ENCODE measurements at places on chromosomes 6 and 20. TPM values are rescaled to one million over a fixed set of nuclear protein-coding genes. Genes with fewer than 3 reads are reported as not detected.

DNA sequence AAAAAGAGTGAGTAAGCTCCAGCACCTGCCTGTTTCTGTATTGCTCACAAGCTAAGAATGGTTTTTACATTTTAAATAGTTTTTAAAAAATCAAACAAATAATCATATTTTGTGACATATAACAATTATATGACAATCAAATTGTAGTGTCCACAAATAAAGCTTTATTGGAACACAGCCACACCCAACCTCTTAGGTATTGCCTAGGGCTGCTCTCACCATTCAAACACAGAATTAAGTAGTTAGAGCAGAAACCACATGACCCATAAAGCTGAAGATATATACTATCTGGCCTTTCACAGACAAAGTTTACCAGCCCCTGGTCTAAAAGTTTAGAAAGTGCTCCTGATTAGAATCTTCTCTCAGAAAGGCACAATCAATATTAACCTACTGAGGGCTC, 11.2 kb downstream of the TNFRSF21 start:
- no peak overlapping the region for H3K27ac ChIP-seq
- no peaks in the 10 kb centered on the region for H3K27me3 ChIP-seq
- DNase-seq: no peak
- no peak overlapping the region for H3K4me3 ChIP-seq
- H3K4me1 ChIP-seq: peaks cover 8% of the 10 kb centered on the region

DNA sequence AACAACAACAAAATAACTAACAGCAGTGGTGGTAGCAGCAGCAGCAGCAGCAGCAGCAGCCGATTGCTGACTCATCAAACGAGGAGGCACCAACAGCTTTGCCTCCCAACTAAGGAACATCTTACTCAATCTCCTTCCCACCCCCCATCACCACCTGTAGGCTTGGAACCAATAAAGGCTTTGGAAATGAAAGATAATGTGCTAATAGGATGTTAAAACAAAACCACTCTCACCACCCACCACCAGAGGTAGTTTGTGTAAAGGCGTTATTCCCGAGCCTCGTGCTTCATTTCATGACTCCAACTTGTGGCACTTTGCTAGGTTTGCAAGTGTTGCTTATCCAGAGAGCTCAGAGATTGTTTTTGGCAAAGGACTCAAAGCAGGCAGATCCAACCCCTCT, 346.5 kb downstream of the CD83 start:
- peak; percentile 52 for DNase-seq
- peaks cover 10% of the 10 kb centered on the region for H3K36me3 ChIP-seq
- no peaks in the 10 kb centered on the region for H3K27me3 ChIP-seq
- H3K27ac ChIP-seq: no peak overlapping the region
- no peaks in the 10 kb centered on the region for H3K4me1 ChIP-seq

- H3K36me3 ChIP-seq: peaks cover 15% of the 10 kb centered on the region
- no peak overlapping the region for H3K27ac ChIP-seq
- H3K4me1 ChIP-seq: no peaks in the 10 kb centered on the region
- H3K27me3 ChIP-seq: no peaks in the 10 kb centered on the region
- DNase-seq: no peak
Measured at GRCh38 chr6:24847402-24847801, 48.7 kb upstream of the ARMH2 start.

DNA sequence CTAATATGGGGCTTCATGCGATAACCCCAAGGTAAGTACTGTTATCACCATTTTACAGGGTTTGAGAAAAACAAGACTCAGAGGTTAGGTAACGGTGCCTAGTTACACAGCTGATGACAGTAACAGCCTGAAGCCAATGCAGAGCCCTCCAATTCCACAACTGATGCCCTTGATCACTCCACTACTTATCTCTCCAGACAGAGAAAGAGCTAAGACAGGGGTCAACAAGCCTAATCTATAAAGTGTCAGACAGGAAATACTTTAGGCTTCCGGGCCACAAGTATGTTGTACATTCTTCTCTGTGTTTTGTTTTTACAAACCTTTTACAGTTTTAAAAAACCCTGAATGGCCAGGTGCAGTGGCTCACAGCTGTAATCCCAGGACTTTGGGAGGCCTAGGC, 50.9 kb downstream of the MAP7 start:
- H3K27me3 ChIP-seq: no peaks in the 10 kb centered on the region
- no peak for DNase-seq
- H3K36me3 ChIP-seq: no peaks in the 10 kb centered on the region
- no peak overlapping the region for H3K4me3 ChIP-seq

- no peaks in the 10 kb centered on the region for H3K27me3 ChIP-seq
- no peaks in the 10 kb centered on the region for H3K36me3 ChIP-seq
- H3K4me1 ChIP-seq: no peaks in the 10 kb centered on the region
- DNase-seq: no peak
- no peak overlapping the region for H3K27ac ChIP-seq
Measured at GRCh38 chr6:93799226-93799625, 379.9 kb upstream of the EPHA7 start.

- H3K4me1 ChIP-seq: peaks cover 3% of the 10 kb centered on the region
- no peak overlapping the region for H3K27ac ChIP-seq
- H3K4me3 ChIP-seq: no peak overlapping the region
- no peak for DNase-seq
- no peaks in the 10 kb centered on the region for H3K36me3 ChIP-seq
Measured at GRCh38 chr6:94862112-94862511, 715.2 kb upstream of the MANEA start.

The CTNNBL1 gene
- total RNA-seq: 70.7 TPM

The MMP24 gene
- total RNA-seq: 23.0 TPM

The POPDC3 gene
- total RNA-seq: 6.0 TPM
